ENCODE measurements at places on chromosomes 1 and 21.

- DNase-seq = no peak
These were observed 180.6 kb upstream of the JUN start for GRCh38 chr1:58964428-58964827.

DNA sequence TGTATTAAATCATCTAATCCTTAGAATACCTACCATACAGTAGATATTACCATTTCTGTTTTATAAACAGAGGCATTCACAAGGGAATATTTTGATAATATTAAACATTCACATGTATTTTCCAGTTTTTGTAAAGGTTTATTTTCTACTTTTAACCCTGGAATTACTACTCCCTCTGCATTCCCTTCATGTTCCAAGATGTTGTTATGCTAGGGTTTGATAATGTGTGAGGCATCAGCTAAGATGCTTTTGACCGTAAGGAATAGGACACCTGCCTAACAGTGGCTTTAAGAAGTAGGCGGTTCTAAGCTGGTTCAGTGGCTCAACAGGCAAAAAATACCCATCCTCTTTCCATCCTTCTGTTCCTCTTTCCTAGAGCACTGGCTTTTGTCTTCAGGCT lies 131.9 kb upstream of the USP24 start:
- DNase-seq = no peak

DNA sequence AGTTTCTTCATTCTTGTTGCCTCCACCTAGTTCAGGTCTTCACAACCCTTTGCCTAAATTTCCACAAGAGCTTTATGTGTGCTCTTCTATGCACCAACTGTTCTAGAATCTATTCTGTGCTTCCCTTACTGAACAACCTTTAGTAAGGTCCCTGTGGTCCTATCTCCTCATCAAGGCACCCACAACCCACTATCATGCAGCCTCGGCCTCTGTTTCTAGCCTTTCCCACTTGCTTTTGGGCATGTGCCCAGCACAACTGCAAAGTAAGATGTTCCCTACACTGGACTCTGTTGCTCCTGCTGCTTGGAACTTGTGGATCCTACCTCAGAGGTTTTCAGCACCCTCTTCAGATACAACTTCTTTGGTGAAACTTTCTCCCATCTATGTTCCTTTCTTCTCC lies 2.4 kb upstream of the IER5 start:
- no peak for DNase-seq

- DNase-seq = no peak
These were observed 129.5 kb upstream of the ERRFI1 start for GRCh38 chr1:8155528-8156186.

DNA sequence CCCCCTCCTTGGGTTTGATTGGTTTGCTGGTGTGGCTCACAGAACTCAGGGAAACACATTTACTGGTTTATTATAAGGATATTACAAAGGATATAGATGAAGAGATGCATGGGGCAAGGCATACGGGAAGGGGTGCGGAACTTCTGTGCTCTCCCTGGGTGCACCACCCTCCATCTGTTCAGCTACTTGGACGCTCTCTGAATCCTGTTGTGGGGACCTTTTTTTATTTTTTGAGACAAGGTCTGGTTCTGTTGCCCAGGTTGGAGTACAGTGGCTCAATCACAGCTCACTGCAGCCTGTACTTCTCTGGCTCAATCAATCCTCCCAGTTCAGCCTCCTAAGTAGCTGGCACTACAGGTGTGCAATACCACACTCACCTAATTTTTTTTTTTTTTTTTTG lies 7.4 kb downstream of the LURAP1 start:
- DNase-seq = no peak

DNA sequence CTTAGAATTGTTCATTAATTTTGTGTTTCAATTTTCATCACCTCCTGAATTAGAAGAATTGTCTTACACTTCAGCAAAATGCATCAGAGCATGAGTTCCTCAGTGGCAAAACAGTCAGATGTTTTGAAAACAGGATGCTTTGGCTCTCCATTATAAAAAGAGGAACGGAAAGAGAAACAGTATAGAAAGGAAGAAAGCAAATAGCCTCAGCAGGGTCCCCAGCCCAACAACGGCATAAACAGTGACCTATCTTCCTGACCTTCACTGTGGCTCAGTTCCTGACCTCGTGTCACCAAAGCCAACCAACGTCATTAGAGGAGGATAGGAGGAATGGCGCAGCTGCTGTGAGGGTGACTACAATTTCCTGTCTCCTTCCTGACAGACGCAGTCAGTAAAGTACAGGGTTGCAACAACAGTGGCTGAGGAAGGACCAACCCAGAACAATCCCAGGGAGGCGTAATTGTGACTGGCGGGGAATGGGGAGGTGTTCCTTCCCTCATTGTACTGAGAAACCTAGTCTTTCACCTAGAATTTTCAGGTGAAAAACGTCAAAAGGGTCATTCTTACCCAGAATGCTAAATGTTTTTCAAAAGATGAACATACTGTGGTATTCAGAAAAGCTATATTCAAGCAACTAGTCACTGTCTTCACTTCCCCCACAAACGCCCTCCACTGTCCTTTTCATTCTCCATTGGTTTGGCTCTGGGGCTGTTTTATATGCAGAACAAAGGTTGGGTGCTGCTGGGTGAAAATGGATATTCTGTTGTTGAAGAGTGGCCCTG lies 197.9 kb upstream of the SGIP1 start:
- peak; percentile 38 for DNase-seq

GRCh38 chr1:68217060-68217554 lies 15.2 kb downstream of the WLS start:
- no peak for DNase-seq

- DNase-seq = no peak
These were observed 2.7 kb upstream of the TMPRSS3 start for GRCh38 chr21:42398436-42399028.

DNA sequence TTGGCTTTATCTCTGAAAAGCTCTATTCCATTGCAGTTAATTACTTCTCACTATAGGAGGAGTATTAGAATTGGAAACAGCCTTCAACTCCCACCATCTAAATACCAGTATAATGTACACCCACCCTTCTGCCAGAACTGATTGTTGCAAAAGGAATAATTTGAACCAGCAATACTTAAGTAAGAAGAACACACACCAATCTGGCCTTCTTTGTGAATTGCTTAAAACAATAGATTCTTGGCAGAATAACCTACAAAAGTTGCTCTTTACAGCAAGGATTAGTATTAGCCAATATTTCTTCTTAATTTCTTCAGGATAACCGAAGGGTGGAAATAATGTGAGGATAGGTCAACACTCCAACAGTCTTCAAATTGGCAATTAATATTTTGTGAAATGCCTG lies 54.9 kb upstream of the ADAMTS5 start:
- DNase-seq = no peak

DNA sequence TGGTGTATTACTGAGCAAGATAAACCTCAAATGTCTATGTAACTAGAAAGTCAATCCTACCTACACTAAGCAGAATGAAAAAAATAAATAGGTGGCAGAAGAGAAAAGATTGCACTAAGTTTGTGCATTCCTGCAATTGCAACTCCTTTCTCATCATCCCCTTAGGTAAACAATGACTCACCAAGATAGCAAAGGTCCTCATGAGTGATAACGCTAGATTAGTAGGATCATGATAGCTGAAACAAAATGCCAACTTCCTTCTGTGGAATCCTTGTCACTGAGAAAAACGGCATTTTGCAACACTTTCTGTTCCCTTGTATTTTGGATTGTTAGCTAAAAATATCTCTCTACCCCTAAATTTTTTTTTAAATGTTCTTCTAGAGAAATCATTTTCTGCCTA lies 20.0 kb upstream of the FCER1A start:
- no peak for DNase-seq

Data from hippocampal formation (tissue), 2 donors.